Activated CD4-positive, CD25-positive, alpha-beta regulatory T cell treated with anti-CD3 and anti-CD28 coated beads, Interleukin-2, amount 50 U/mL, for 72 hours (primary cell): ENCODE measurements at places on chromosomes 7 and 10.

DNA sequence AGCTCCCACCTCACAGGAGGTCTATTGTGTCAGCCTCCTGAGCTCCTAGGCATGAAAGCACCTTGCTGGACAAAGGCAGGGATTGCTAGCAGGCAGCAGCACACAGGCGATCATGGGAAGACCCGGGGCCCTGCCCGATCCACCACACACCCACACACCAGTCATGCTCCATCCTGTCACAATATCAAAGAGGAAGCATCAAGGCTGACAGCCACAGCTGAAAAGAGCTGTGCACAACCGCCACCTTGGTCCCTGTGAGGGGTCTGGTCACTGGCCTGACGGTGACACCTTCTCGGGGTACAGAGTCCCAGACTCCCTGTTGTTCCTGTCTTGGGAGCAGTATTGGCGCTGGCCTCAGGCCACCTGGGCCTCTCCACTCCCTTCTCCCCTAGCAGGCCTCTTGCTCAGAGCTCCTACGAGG lies 89.7 kb upstream of the RET start:
- DNase-seq, result no peak

DNA sequence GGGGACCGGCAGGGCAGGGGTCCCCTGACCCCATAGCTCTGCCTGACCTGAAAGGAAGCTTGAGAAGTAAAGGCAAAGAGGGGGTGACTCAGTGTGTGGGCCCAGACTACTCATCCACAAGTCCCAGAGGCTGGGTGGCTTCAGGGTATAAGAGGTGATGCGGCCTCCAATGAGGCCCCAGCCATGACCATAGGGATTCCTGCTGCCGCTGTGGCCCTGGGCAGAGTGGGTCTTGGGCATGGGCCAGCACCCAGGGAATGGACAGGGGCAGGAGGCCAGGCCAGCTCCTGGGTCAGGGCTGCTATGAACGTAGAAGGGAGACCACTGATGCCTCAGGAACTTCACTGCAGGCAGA lies 64.4 kb upstream of the EBF3 start:
- no peak for DNase-seq

GRCh38 chr10:5106553-5106952 lies 12.3 kb downstream of the AKR1C3 start:
- no peak for DNase-seq

GRCh38 chr7:74480861-74481417 lies 27.2 kb downstream of the GTF2IRD1 start:
- no peak for DNase-seq

DNA sequence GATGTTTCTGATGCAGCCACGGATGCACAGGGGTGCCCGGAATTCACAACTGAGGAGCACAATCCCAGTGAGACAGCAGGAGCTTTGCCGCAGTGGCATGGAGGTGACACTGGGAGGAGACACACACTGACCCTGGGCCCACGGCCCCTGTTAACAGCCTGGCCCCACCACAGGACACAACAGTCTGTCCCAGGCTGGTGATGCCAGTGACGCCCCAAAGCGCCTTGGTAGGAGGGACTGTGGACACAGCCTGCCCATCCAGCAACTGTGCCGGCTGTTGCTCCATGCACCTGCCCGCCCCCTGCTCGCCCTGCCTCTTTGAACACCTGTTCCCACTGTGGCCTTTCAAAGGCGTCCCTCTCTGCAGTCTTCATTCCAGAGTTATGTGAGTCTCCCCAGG lies 49.8 kb downstream of the KLF6 start:
- no peak for DNase-seq

DNA sequence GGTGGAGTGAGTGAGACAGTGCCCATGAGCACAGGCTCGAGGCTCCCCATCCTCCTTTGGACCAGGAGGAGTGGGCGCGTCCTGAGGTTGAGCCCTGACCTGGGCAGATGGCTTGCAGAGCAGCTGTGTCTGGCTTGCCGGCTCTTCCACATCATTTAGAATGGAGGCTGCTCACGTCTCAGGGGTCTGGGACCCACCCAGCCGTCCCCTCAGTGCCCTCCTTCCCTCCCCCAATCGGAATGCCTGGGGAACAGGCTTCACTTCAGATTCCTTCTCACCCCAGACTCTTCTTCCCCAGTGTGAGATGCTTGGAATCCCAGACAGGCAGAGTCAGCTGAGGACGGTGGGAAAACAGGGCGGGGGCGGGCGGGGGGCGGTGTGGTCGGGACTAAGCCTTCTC lies 968.6 kb upstream of the ZNF722 start:
- DNase-seq, result no peak

DNA sequence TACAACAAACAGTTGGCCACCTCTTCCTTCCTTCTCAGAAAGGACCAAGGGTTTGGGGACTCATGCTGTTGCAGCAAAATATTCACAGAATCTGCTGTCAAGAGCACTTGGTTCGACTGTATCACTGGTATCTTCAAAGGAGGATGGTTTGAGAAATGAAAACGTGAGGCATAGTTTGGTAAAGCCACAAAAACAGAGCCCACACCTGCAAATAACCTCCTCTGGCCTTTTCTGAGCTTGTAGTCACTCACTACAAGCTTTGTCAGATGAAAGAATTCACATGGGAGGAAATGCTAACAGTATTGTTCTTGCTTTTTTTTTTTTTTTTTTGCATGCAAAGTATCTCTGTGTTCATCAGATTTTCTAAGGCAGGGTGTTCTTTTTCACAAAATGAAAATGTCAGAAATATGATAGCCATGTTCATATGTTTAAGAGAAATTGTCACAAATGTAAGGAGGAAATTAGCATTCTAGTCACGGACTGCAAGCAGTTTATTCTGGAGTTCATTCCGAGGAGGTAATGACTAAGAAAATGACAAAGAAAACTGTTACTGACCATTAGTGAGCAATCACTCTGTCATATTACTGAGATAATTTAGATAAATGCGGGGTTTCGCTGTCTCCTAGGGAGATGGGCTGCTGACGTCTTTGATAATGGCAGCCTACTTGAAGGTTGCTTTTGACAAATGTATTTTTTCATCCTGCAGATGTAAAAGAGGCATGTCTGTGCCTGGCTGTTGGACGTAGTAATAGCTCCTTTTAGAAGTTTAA lies 117.8 kb upstream of the MYO3A start:
- no peak for DNase-seq

- no peak for DNase-seq
Observed at GRCh38 chr10:86862373-86862772, 95.0 kb downstream of the MMRN2 start.

- no peak for DNase-seq
Observed at GRCh38 chr10:46550795-46551700, 5.4 kb downstream of the GPRIN2 start.

DNA sequence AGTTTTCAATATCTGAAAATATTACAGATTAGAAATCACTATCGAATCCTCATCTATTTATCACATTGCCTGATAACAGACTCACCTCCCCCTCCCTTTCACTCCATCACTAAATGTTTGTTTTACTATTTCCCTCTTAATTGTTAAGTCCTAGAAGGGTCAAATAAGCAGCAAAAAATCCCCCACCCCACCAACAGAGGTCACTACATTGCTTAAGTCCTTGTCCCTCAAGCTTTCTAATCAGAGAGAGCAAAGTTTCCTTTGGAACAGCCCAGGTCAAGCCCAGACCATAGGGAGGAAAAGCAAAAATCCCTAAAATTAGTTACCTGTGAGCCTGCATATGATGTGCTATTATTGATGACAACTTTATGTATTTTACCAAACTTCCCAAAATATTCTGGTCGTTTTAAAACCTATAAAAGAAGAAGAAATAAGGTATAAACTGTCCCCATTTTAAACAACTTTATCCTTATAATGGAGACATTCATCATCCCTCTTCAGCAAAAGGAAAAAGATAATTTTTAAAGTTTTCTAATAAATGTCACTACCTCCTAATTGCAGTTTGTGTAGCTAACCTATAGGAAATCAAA lies 95.0 kb downstream of the CNOT4 start:
- DNase-seq, result no peak

GRCh38 chr7:155660758-155661093 lies 16.3 kb downstream of the RBM33 start:
- DNase-seq, result no peak

DNA sequence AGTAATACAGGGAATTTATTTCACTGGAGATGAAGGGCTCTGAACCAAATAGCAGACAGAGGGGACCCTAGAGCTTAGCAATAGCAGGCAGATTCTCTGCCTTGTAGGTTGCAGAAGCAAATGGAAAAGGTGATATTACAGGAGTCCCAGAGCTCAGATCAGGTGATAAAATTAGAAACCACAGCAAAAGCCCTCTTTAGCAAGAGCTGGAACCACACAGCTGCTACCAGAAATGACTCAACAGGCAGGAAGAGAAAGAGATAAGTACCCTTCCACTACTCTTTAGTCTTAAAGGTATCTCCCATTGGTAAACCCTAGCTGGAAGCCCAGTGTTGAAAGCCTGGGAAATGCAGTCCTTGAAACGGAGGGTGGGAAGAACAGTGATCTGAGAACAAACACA lies 535.6 kb upstream of the GHITM start:
- no peak for DNase-seq
